Stimulated activated CD8-positive, alpha-beta memory T cell treated with anti-CD3 and anti-CD28 coated beads, Interleukin-4, amount 100 ng/mL, for 24 hours (primary cell): ENCODE measurements at places on chromosomes 2 and 18.

DNA sequence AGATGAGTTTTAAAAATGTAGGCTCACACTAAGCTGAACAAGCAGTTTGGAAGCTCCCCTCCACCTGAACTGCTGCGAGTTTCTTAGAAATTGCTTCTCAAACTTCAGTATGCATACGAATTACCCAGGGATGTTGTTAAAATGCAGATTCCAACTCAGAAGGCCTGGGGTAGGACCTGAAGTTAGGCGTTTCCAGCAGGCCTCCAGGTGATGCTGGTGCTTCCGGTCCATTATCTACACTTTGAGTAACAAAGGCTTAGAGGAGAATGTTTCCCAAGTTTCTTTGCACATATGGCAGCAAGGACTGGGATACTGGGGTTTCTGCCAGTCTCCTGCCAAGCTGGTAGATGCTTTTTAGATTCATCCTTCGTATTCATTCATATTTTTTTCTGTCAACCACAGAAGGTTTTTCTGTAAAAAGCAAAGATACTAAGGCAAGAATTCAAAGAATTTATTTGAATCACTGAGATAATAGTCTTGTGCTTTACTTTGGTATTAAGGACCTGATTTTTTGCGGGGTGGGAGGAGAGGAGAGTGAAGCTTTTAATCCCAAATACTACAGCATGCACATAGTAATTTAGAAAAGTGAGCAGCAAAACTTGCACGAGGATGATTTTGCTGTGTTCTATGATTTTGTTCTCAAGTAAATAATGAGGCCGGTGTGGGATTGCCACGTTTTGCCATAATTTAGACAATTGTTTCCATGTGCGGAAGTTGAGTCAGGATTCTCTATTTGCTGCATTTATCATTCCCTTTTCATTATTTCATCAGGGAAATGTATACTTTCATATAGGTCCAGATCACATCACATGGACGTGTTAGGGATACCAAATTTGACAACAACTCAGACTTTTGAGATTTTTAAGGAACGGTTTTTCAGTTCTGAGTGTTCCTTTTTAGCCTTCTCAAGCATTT, 137.6 kb upstream of the SPATS2L start:
- DNase-seq = no peak

DNA sequence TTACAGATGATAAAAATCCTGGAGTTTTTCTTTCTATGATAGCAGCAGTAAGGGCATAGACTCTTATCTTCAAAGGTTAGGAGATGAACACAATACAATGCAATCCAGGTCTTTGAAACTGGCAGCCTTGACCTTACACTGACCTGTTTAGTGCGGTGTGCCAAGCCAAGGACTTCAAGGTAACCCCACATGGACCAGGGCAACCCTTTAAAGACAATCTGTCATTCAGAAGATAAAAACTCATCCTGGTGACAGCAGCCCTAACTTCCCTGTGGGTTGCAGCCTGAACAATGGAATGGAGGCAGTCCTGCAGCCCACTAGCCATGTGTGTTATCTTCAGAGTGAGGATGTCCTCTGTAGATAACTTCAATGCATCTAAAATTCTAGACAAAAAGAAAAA, 78.1 kb downstream of the RTTN start:
- no peak for DNase-seq

DNA sequence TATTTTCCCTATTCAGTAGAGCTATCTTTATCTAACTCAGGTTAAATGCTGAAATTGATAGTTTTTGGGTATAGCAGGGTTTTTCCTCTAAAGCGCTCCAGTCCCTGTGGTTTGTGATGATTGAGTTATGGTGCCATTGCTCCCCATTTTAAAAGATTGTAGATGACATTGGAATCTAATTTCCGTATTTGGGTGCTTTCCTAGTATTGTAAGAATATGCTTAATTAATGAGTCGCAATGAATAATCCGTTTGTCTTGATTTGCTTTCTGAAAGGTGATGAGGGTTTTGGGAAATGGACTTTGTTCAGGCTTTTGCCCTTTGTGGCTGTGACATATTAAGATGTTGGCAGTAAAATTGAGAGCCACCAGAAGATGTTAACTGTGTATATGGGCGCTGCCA, 3.9 kb downstream of the RPS7 start:
- DNase-seq = no peak

DNA sequence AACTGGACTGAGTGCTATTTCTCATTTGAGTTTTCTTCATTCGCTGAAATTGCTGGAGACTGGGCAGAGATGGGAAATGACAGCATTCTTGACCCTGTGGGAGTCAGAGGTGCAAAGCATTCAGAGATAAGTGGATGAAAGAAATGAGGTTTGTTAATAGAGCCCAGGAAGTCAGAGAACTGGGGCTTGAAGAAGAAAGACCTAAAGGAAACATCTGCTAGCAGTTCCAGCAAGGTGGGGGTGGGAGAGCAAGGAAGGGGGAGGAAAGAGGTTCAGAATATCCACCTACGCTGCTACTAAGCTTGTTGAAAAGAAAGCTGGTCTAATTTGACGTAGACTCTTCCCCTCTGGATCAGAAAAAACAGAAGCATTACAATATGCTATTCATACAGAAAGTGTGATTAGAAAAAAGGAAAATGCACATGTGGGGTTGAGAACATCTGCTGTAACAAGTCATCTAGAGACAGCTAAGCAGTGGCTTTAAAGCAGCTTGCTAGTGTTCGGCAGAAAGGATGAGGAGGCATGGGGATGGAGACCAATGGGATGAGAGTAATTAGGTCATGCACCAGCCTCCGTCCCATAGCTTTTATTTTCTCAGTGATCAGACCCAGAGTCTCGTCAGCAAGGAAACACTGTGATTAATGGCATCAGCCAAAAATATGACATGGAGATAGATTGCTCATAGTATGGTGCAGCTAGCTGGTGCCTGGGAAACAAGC, 29.7 kb downstream of the NAB1 start:
- DNase-seq = no peak

DNA sequence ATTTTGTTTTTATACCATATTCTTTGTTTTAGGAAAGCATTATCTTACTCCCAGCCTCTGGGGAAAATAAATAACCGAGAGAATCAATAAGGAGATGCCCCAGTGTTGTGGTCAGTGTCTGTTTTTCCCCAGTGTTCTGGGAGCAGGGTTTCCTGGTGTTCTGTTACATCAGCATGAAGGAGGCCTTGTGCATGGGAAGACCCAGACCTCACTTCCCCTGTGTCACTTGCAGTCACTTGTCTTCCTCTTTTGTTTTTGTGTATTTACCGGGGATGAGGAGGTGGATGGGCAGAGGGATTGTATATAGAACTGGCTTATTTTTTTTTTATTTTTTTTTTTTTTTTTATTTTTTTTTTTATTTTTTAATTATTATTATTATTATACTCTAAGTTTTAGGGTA, 45.0 kb upstream of the MGAT5 start:
- DNase-seq = no peak

DNA sequence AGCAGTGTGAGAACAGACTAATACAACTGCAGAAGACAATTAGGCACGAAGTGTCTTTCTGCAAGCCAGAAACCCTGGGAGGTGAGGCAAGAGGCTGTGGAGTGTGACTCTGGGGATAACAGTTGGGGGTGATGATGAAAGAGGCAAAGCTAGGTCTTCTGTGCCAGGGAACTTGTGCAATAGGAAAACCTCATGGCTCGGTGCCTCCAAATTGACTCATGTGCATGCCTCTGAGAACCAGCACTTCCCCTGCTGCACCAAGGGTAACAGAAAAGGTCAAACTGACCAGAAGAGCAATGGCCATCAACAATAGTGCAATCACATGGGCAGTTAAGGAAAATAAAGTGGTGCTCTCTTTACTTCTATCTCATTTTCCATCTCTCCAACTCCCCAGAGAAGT, 136.4 kb downstream of the SCG2 start:
- no peak for DNase-seq

GRCh38 chr2:239944694-239945551, 80.2 kb downstream of the NDUFA10 start:
- no peak for DNase-seq

- no peak for DNase-seq
Measured at GRCh38 chr2:81513328-81513727, 1208.8 kb upstream of the LRRTM1 start.

DNA sequence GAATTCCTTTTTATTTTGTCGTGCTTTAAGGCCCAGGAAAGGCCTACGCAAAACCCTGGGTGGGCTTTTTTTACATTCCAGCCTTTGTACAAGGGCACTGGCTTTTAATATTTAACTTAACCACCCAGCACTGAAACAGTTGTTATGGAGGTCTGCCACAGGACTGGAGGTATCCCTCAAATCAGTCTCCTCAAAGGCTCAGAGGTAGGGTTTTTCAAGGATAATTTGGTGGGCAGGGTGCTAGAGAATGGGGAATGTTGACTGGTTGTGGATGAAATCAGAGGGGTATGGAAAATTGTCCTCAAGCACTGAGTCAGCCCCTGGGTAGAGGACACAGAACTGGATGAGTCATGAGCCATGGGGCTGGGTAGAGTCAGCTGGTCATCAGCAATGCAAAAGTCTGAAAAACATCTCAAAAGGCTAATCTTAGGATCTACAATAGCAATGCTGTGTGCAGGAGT, 443.1 kb downstream of the THSD7B start:
- no peak for DNase-seq

DNA sequence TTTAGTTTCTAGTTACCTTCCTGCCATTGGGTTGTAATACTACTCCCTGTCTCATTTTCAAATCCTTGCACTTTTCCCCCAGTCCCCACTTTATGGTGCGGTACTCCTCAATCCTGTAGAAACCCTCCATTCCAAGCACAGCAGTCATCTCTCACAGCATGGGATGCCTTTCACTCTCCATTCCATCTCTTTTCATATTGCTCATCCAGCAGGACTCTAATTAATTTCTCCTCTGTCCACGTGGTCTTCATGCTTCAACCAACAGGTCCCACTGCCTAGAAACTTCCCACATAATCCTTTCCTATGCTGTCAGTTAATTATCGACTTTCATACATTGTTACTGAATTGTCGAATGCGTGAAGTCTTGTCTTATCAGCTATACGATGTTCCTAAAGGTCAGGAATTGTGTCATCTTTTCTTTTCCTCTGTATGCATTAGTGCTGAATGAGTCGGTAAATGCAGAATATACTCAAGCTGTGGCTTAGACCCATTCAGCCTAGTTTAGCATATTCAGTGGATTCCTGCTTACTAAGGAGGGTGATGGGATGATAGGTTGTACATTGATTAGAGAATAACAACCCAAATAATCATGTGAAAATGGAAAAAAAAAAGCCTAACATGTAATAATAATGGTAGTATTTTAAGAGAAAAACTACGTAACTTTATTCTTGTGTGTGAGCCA, 89.7 kb downstream of the CRIM1 start:
- DNase-seq = no peak

- DNase-seq = no peak
Measured at GRCh38 chr18:46226461-46226860, 122.3 kb downstream of the HAUS1 start.

- DNase-seq = no peak
Measured at GRCh38 chr2:232377841-232378734, 463 bp upstream of the ALPP start.

GRCh38 chr18:45119876-45120275, 439.2 kb downstream of the SETBP1 start:
- DNase-seq = no peak

DNA sequence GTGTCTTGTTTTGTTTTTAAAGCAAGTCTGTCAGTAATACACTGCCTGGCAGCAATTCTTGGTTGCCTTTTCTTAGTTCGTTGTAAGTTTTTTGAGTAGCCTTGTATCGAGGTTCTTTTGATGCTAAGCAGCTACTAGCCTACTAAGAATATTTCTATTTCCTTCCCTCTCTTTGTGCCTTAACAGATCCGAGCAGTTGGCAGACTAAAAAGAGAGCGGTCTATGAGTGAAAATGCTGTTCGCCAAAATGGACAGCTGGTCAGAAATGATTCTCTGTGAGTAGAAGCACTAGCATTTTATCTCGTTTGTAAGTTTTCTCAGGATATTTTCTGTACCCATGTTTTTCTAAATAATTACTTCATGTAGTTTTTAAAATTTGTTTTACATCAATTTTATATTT, 15.1 kb downstream of the MFF start:
- DNase-seq = no peak

GRCh38 chr2:112821682-112822081, 14.9 kb downstream of the IL1B start:
- no peak for DNase-seq

- no peak for DNase-seq
Measured at GRCh38 chr18:34493099-34493544, 217.0 kb upstream of the DTNA start.

DNA sequence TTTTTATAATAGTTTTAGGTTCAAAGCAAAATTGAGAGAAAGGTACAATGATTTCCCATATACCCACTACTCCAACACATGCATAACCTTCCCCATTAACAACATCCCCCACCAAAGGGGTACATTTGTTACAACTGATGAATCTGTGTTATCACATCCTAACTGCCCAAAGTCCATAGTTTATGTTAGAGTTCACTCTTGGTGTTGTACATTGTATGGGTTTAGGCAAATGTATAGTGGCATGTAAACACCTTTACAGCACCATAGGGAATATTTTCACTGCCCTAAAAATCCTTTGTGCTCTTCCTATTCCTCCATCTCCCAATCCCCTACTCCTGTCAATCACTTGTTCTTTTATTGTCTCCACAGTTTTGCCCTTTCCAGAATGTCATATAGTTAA, 471.6 kb downstream of the CPS1 start:
- DNase-seq = no peak
